IgD-negative memory B cell (primary cell): ENCODE measurements at places on chromosomes 3 and 15. TPM values are rescaled to one million over a fixed set of nuclear protein-coding genes. Genes with fewer than 3 reads are reported as not detected.

ADAMTS17 gene
- not detected for polyA plus RNA-seq

CCR5 gene
- not detected for polyA plus RNA-seq

CLDN16 gene
- not detected for polyA plus RNA-seq

PLCB2 gene
- 20.8 TPM for polyA plus RNA-seq

LRRC34 gene
- polyA plus RNA-seq: 0.60 TPM

FOXL2 gene
- polyA plus RNA-seq: not detected

STAC gene
- not detected for polyA plus RNA-seq

AGTR1 gene
- polyA plus RNA-seq: not detected
